ENCODE measurements at places on chromosomes 12 and 14.

DNA sequence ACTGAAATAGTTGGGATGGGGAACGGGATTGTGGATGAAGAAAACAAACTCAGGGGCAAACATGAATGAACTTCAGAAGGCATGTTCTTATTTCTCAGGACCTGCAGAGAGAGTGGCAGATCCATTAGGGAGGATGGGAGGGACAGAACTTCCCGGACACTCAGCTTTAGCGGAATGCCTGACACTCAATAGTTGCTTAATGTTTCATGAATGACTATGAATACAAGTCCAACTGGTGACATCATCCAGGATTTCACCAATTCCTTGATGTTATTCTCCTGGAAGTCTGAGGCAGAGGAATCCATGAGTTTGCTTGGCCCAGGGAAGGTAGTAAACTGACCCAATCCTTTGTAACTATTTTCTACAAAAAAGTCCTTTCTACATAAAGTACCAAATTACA, 37.8 kb upstream of the LRRC10 start:
- no peak for ATAC-seq

GRCh38 chr12:121795034-121795968, 1.8 kb upstream of the RHOF start:
- ATAC-seq, result peak; percentile 8

DNA sequence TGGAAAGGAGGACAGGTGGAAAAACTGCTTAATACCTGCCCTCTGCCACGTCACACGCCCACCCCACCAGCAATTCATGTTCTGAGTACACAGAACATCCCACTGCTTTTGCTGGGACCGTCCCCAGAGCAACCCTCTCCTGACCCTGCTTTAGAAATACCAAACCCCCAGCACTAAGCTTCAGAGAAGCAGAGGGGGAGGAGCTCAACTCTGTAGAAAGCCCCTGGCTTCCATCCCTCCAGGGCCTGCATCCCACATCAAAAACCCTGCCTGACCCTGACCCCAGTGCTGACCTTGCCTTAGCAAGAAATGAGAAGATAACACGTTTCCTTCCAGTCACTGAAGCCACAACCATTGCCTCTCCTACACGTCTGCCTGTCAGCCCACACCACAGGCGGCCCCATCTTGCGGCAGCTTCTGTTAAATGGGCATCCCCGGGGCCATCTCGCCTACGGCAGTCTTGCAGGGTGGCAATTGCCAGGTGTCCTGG, 19.7 kb downstream of the VDR start:
- no peak for ATAC-seq

DNA sequence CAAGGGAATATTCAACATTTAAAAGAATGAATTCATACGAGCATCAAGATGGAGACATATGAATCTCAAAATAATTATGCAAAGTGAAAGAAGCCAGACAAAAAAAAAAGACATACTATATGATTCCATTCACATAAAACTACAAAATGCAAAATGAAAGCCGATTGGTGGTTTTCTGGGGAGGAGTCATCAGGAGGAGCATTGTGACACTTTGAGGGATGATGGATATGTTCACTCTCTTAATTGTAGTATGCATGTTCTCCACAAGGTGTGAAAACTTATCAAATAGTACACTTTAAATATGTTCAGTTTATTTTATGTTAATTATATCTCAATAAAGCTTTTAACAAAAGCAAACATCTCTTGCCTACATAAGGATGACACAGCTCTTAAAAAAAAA, 13.5 kb downstream of the OLR1 start:
- ATAC-seq, result no peak

GRCh38 chr12:6405963-6406362, 22.0 kb downstream of the LTBR start:
- no peak for ATAC-seq

GRCh38 chr14:105160776-105161175, 7.8 kb downstream of the JAG2 start:
- no peak for ATAC-seq

DNA sequence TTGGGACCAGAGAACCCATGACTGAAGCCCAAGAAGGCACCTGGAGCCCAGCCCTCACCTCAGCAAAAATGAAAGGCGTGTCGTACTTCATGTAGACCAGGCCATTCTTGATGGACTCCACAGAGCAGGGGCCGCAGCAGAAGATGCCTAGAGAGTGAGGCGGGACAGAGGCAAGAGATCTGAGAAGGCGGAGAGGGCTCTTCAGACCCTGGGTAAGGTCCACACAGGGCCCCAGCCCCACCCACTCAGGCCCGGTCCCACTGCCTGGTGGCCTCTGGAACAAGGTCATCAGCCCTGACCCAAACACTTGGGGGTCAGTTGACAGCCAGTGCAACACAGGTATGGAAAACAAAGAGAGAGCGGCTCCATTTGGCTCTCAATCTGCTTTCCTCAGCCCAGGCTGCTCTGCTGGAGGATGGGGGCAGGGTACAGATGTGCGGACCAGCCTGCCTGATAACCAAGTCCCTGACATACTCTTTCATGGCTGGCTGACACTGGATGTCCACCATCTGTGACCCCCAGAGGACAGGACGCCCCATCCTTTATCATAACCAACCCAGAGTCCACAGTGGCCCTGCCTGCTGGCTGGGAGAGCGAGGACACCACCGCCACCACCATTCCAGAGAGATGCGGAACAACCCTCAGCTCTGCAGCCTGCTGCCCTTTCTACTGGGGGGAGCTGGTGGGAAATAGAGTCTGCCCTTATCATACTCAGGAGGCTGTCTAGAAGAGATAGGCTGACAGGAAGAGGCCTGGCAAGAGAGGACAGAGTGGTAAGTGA, 6.9 kb downstream of the TGM1 start:
- ATAC-seq, result no peak

DNA sequence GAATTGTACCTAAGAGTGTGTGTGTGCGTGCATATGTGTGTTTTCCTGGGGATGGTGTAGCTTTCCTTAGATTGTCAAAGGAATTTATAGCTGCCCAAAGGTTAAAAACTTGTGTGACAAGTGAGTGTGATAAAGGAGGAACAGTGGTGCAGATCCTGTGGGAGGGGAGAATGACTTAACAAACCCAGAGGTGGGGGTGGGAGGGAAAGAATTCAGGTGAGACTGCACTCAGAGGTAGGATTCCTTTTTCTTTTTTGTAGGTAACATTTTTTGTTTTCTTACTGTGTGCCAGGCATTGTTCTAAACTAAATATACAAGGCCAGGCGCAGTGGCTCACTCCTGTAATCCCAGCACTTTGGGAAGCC, 45.3 kb upstream of the SINHCAF start:
- peak; percentile 38 for ATAC-seq

DNA sequence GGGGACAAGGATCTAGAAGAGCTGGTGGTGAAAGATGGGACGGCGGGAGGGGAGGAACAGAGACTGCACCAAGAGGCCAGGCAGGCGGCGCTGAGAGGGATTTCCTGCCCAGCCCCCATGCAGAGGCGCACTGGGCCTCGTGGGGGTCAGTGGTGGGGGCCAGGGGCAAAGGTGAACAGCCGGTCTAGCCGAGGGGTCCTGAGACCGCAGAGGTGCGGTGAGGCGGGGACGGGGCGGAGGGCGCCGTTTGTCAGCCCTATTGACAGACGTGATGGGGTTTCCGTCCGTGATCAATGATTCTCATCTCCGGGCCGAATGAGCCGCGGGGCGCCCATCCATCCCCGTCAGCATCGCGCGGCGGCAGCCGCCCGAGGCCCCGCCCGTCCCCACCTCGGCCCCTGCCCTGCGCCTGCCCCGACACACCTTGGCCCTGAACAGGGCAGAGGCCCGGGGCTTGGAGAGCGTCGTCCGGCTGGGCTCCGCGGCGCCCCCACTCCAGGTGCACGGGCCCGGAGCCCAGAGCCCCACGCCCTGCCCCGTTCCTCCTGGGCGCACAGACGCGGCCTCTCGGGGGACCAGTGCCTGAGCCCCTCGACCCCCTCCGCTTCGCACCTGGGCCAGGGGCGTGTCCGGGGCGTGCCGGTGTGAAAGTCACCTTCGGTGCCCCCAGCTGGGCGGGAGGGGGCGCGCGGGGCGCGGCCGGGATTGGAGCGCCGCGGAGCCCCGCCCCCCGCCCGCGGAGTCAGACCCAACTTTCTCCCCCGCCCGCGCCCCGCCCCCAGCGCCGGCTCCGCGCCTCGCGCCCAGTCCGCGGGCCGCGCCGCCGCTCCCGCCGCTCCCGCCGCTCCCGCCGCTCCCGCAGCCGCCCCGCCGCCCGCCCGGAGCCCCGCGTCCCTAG, at the start of gene NXPH4:
Gene NXPH4 (plus strand): TSS at position 781 of the 898 bp plus-strand sequence. CDS start 176 bp downstream, outside the sequence.
- peak; percentile 8 for ATAC-seq

DNA sequence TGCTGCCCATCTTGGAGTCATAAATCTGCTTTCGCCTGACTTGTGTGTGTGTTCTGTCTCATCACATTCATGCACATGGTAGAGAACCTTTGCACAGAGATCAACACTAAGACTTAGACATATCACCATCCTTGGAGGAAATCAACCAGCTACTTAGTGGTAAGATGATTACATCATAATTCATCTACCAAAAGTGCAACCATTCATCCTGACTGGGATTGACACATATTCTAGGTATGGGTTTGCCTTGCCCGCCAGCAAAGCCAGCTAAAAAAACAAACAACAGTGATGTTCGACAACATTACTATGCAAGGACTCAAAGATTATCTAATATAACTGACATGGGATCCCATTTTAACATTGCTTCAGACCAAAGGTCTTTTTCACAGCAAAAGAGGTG, 228.7 kb downstream of the NUAK1 start:
- no peak for ATAC-seq

- ATAC-seq, result no peak
These were observed 105.0 kb downstream of the SLC2A13 start for GRCh38 chr12:40000884-40001283.

- no peak for ATAC-seq
These were observed 636.6 kb downstream of the FLRT2 start for GRCh38 chr14:86166541-86166940.

- no peak for ATAC-seq
These were observed 42.3 kb upstream of the MDM1 start for GRCh38 chr12:68374307-68374982.

GRCh38 chr12:12379831-12380730, 23.2 kb downstream of the BORCS5 start:
- ATAC-seq, result peak; percentile 66

- ATAC-seq, result no peak
These were observed 1.7 kb downstream of the USP5 start for GRCh38 chr12:6853626-6854025.

- no peak for ATAC-seq
These were observed 102.0 kb downstream of the PRIMA1 start for GRCh38 chr14:93686268-93686667.

Measured in motor neuron (in vitro differentiated cells).